ENCODE measurements at places on chromosomes 1 and 21. TPM values are rescaled to one million over a fixed set of nuclear protein-coding genes. Genes with fewer than 3 reads are reported as not detected.

Gene KRTAP10-5
- total RNA-seq: not detected

- H3K27ac ChIP-seq: no peak overlapping the region
- no peaks in the 10 kb centered on the region for H3K27me3 ChIP-seq
- no peak for DNase-seq
- peaks cover 5% of the 10 kb centered on the region for H3K4me1 ChIP-seq
These were observed 413.5 kb downstream of the DUSP10 start for GRCh38 chr1:221328371-221328770.

DNA sequence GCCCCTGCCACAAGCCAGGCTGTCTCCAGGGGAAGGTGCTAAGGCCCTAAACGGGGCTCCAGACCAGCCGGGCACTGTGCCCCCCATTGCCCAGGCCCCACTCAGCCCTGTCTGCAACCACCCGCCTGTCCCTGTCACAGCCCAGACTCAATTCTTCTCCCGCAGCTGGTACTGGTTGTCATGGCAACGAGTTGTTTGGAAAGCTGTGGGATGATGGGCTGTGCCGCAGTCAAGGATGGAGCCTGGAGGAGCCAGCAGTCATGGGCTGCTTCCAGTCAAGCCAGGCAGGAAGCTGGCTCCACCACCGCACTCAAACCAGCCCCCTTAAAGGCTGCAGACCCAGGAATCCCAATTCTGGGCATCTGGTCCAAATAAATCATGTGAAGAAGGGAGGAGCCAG lies 4.2 kb downstream of the SPOCD1 start:
- no peaks in the 10 kb centered on the region for H3K4me1 ChIP-seq
- no peak overlapping the region for H3K4me3 ChIP-seq
- no peaks in the 10 kb centered on the region for H3K27me3 ChIP-seq
- H3K27ac ChIP-seq: no peak overlapping the region

- no peak for DNase-seq
- H3K27ac ChIP-seq: no peak overlapping the region
- H3K4me3 ChIP-seq: no peak overlapping the region
- H3K27me3 ChIP-seq: no peaks in the 10 kb centered on the region
- H3K36me3 ChIP-seq: no peaks in the 10 kb centered on the region
These were observed 44.4 kb upstream of the B3GALT5 start for GRCh38 chr21:39568361-39568760.

DNA sequence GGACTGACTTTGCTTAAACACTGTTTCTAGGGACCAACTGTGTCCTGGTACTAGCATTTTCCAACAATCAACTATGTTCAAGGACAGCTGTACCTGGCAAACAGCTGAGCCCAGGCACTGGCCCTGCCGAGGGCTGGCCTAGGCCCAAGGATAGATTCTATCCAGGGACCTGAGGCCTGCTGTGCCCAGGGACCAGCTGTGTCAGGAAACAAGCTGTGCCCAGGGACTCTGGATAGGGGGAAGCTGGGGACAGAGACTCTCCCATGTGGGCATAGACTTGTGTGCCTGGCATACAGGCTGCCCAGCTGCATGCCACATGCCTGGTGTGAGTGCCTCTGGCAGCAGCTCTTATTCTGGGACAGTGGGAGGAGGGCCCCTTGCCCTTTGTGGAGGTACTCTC lies 38.1 kb upstream of the POU3F1 start:
- no peaks in the 10 kb centered on the region for H3K27me3 ChIP-seq
- H3K27ac ChIP-seq: no peak overlapping the region
- H3K4me1 ChIP-seq: no peaks in the 10 kb centered on the region

DNA sequence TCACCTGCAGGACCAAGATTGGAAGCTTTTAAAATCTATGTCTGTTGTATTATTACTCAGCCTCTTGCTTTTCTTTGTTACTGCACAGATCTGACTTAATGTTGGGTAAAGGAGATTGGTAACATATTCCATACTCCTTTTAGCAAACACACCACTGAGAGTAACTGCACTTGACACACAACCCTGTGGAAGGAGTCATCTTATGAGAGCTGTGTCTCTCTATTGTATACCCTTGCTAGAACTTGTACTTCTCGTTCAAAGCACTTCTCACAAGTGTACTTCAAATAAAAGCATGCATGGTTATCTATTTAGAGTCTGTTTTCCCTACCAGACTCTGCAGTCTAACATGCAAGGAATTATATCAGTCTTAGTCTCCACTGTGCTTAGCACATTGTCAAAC lies 813.4 kb downstream of the ADGRL2 start:
- no peak overlapping the region for H3K27ac ChIP-seq
- no peak overlapping the region for H3K4me3 ChIP-seq
- no peaks in the 10 kb centered on the region for H3K27me3 ChIP-seq
- no peaks in the 10 kb centered on the region for H3K4me1 ChIP-seq
- no peaks in the 10 kb centered on the region for H3K36me3 ChIP-seq

Gene TTC24
- not detected for total RNA-seq

Gene ZMYM1
- total RNA-seq: 6.8 TPM

DNA sequence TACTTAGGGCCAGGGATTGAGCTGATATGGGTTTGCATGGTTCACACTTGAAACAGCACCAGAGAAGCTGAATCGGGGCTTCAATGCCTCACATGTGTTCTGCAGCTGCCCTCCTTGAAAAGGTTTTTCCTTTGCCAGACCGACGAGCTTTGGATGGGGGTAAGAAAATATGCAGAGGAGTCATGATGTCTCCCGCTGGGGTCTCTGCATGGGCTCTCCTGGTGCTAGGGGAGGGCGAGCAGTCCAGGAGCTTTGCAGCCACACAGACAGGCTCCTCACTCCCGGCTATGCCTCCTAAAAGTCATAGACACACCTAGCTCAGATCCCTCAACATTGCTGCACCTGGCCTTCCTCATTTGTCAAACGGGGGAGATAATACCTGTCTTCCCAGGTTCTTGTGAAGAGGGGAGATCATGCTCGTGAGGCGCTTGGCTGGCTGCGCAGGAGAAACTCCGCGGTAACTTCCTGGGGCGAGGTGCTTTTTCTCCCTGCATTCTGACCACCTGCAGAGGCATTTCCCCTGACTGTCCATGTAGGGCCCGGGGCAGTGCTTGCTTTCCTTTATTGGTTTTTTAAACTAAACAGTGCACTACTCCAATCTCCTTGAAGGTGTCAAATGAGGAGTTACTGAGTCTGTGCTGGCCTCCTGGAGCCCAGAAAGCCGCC lies 112.4 kb downstream of the PLXNA2 start:
- DNase-seq: no peak
- H3K4me3 ChIP-seq: no peak overlapping the region
- H3K36me3 ChIP-seq: no peaks in the 10 kb centered on the region
- no peaks in the 10 kb centered on the region for H3K27me3 ChIP-seq
